ENCODE measurements at places on chromosomes 7 and 10. TPM values are rescaled to one million over a fixed set of nuclear protein-coding genes. Genes with fewer than 3 reads are reported as not detected.

Gene AGR2
- total RNA-seq, result not detected

DNA sequence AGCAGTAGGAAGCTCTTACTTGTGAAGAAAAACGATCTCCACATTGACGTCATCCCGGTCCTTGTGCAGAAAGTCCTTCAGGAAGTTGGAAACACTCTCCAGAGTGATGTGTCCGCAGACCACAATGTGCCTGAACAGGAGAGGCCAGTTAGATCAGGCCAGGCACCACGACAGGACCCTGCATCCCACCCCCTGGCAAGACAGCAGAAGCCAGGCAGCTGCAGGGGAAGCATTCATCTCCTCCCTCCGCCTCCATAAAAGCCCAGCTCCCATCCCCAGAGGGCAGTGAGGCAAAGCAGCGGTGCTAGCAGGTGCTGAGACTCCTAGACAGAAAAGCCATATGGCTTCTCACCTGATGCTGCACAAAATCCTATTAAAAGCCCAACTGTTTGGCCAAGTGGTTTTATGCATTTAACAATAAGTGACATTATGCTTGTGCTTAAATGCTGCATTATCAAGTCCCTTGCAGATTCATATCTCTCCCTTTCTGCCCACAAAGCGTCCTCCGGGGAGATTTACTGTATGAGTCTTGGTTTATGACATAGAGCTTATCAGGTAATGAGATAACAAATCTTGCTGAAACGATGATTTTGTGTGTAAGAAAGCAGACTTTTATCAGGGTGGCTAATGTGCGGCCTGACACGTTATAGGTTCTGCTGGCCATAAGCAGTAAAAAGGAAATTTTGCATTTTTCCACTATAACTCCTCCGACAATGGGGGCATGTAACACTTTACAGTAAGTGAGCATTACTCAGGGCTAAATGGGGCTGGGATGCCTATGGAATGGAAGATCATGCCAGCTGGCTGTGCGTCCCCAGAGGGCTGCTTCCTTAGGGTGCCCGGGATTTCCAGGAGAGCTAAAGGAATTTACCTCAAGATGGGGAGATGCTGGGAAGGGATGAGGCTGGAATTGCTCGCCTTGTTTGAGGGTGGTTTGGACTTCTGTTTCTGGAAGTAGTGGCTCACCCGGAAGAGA is 546.9 kb downstream of the KCNMA1 start:
- H3K27ac ChIP-seq, result no peak overlapping the region
- no peak overlapping the region for H3K4me3 ChIP-seq
- no peaks in the 10 kb centered on the region for H3K27me3 ChIP-seq

- no peaks in the 10 kb centered on the region for H3K36me3 ChIP-seq
- H3K27me3 ChIP-seq, result peaks cover 32% of the 10 kb centered on the region
- H3K4me3 ChIP-seq, result no peak overlapping the region
- H3K27ac ChIP-seq, result no peak overlapping the region
- DNase-seq, result no peak
Observed at GRCh38 chr7:131603932-131604331, 47.5 kb upstream of the PODXL start.

Gene DLD
- 104 TPM for total RNA-seq

DNA sequence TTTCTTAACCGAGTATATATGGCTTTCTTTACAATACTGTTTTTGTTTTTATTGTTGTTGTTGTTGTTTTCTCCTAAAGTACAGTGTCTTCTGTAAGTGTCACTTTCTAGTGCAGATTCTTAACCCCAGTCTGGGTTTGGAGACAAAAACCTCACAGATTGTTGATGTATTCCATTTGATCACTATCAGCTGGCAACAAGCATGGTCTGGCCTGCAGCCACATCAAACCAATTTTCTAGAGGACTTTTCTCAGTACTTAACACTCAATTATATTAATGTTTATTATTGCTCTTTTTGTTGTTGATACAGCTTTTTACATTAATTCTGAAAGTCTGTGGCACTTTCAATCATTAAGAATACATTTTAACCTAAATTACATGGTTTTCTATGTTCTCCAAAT is 17.1 kb downstream of the LRRN3 start:
- H3K36me3 ChIP-seq, result peaks cover 33% of the 10 kb centered on the region
- no peak overlapping the region for H3K27ac ChIP-seq
- no peak overlapping the region for H3K4me3 ChIP-seq
- H3K4me1 ChIP-seq, result peaks cover 61% of the 10 kb centered on the region
- no peaks in the 10 kb centered on the region for H3K27me3 ChIP-seq
- DNase-seq, result no peak

Gene GPR26
- total RNA-seq, result not detected

- H3K4me1 ChIP-seq, result no peaks in the 10 kb centered on the region
- no peak overlapping the region for H3K27ac ChIP-seq
- no peak for DNase-seq
Observed at GRCh38 chr10:82680608-82681007, 805.6 kb downstream of the NRG3 start.
